DMS79 (cell line): ENCODE measurements at places on chromosomes 2 and 18.

DNA sequence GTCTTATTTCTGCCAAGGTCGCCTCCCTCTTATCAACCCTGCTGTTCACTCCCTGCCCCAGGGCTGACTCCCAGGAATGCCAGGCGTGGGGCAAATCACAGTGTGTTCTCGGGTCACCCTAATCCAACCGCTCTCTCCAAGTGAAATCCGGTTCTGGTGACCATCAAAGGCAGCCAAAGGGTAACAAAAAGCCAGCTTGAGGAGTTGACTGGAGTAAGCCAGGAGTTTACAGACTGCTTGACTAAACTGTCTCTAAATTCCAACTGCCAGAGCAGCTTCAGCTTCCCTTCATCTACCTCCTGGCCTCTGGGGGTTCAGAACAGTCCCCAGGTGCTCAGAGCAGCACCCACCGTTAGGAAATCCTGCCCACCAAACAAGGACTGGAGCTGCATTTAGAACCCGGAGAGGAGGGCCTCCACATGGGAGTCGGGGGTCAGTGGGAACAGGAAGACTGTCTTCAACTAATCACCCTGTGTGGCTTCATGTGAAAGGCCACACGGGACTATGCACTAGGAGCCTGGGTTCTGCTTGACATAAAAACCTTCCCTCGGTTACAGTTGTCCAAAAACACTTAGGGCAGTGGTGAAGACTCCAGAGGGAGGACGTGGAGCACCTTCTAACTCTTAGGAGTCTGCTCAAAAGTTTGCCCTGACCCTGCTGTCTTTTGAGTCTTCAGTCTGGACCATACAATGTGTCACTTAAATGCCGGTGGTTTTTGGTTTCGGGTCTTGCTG lies 24.2 kb upstream of the MCFD2 start:
- DNase-seq: no peak

DNA sequence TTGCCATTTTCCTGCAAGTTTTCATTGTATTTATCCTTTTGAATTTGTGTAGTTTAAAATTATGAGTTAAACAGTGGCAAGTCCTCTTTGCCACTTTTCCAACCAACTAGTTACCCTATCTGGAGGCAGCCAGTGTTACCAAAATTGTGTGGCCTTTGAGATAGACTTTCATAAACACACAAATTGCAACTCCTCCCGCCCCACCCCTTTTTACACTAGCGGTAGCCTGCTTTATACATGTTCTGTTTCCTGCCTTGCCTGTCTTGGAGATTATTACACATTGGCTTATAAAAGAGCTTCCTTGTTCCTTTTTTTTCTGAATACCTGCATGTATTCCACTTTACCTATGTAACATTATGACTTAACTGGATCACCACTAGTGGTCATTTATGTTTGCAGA lies 56.5 kb downstream of the RPIA start:
- no peak for DNase-seq

DNA sequence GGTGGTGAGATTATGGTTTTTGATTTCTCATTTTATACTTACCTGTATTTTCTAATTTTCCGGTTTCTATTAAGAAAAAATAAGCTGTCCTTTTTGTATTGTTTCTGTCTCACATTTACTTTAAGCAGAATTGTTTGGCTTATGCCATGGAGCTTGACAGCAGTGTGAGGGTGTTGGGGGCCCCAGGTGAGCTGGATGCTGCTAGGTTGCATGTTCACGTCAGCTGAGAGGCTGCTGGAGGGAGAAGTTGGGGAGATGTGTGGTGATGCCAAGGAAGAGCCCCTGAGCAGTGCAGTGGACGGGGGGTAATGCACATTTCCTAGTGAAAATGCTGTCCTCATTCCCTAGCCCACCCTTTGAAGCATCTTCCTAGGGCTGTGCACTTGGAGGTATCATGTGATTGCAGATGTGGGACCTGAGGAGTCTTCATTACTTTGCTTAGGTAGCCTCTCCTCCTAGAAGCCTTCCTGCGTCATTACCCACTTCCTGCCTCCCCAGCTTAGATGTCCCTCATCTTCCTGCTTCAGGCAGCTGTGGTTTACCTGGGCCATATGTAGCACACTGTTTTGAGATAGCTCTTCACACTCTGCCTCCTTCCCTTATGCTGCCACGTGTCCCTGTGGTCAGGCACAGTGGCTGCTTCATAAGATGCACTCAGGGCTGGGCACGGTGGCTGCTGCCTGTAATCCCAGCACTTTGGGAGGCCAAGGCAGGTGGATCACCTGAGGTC lies 16.2 kb downstream of the ATG16L1 start:
- DNase-seq: no peak

GRCh38 chr2:98771264-98771663 lies 40.3 kb upstream of the MGAT4A start:
- no peak for DNase-seq

DNA sequence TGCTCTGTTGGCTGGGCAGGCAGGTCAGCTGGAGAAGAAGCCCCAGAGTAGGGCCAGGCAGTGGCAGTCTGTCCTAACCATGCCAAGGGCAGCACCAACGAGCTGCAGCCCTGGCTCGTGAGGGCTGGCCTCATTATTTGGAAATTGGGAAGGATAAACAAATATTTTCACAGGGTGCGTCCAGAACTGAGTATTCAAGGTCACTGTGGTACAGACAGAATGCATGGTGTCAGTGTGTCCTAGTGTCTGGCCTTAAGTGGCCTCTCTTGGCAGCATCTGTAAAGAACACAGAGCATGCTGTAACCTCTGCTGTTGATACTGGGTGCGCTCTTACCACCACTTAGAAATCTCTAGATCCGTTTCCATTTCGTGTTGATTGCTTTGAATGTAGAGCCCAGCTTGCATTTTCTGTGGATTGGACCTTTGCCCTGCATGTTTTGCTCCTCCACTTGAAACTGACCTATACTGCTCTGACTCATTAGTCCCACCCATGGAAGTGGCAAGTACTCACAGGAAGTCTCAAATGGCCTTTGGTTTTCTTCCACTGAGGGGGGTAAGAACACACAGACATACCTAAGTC lies 88.2 kb downstream of the GREB1L start:
- no peak for DNase-seq

GRCh38 chr2:38146275-38146906 lies 70.4 kb upstream of the CYP1B1 start:
- DNase-seq: no peak

GRCh38 chr18:71808616-71809015 lies 735.5 kb downstream of the CBLN2 start:
- DNase-seq: no peak

DNA sequence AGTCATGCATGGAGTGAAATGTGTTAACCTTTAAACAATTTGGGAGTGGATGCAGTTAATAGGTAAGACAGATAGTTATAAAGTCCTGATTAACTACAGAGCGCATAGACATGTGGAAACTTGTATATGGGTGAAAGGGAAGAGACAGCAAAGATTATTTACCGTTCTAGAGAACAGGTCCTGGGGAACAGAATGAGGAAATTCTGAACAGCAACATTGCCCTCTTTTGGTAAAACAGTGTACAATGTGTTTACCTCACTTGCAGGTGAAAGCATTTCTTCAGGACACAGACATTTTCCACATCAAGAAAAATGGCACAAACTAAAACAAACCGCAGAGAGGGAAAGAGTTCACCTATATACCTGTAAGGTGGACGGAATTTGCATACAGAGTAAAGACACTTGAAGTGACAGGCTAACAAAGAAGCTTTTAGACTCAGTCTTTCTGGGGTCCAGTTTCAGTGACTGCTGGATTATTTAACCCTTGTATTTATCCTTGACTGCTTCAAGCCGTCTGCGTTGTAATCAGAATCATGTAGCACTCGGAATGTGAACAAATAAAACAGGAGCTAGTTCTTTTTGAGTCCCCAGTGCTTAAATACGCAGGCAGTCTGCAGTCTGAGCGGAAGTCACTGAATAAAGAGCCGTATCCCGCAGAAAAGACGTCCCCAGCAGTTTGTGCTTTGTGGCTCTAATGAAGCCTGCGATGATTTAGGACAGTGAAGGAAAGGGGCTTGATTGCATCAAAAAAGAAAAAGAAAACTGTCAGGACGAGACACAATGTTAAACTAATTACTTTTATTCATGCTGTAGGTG lies 364.8 kb upstream of the GALNT5 start:
- peak; percentile 25 for DNase-seq
